Stimulated activated CD8-positive, alpha-beta memory T cell treated with anti-CD3 and anti-CD28 coated beads, Interleukin-7, amount 100 ng/mL, for 1 hour (primary cell): ENCODE measurements at places on chromosomes 13 and 19.
A peak's percentile ranks its signal among the peaks of the same experiment; 100 is the strongest.

DNA sequence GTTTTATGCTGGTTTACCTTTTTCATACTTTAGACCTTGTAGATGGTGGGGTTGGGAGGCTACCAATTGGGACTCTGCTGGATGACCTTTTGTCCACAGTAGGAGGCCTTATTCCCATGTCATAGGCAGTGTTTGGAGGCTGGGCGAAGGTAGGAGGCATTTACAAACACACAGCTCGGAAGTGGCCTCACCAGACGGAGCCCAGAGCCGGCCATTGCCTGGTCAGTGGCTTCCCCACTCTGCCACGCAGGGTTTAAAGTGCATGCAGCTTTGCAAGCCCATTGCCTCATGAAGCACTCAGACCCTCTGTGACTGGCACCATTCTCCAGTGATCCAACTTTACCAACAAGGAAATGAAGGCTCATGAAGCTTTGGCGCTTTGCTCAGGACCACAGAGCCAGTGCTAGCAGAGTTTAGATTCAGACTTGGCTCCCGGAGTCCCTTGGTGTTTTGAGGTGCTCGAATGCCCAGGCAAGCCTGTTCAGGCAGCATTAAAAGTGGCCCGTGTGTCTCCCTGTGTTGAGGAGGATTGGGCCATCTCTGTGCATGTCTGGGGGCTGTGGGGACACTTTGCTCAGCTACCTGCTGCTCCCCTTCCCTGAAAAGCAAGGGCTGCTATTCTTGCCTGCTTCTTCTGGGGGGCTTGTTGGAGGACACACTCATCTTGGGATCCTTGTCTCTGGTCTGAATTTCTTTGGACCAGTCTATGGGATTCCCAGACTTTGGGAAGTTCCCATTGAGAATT, 148.7 kb downstream of the ZNF536 start:
- DNase-seq: no peak

GRCh38 chr13:36345438-36346221, 564 bp downstream of the SPART start:
- DNase-seq: peak; percentile 10

GRCh38 chr13:91381371-91381770, 17.1 kb upstream of the GPC5 start:
- DNase-seq: no peak

- no peak for DNase-seq
These were observed 79.9 kb upstream of the GPC6 start for GRCh38 chr13:93146584-93147297.

GRCh38 chr13:96720446-96720845, 273.8 kb downstream of the OXGR1 start:
- no peak for DNase-seq

DNA sequence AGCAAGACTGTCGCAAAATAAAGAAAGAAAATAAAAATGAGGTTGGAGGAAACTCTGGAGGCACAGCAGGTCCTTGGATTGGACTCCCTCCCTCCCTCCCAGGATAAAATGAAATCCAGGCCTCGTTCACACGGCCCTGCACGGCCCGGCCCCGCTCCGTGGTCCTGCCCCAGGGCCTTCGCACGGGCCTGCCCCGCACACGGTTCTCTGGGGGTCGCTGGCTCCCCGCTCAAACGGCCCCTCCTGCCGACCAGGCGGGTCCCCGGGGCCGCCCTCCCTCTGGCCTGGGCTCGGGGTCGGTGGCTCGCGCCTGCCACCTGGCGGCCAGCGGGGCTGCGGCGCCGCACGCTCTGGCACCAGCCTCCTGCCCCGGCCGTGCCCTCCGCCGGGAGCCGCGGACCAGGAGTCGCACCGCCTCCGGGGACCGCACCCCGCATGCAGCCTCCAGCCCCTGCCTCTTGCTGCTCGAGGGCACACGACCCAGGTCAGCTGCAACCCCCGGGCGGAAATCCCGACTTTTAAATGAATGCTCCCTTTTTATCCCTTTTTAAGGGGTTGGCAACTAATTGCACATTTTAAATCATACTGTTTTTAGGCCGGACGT, 1.5 kb upstream of the WDR18 start:
- DNase-seq: peak; percentile 51

- no peak for DNase-seq
These were observed 4.3 kb upstream of the TMEM255B start for GRCh38 chr13:113754691-113755090.

DNA sequence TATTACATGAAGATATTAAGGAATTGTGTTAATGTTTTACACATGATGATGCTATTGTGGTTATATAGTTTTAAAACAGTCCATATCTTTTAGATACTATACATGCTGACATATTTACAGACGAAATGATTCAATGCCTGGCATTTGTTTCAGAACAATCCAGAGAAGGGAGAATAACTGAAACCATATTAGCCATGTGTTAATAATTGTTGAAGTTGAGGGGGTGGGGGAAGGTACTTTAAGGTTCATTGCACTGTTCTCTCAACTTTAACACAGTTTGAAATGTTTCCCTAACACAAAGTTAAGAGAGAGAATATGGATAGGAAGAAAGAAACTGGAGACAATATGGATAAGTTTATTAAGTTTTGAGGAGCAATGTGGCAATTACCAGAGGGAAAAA, 5.8 kb downstream of the CRYL1 start:
- DNase-seq: no peak

- DNase-seq: no peak
These were observed 38.1 kb downstream of the NUFIP1 start for GRCh38 chr13:44951184-44951583.

GRCh38 chr13:37608750-37609339, 10.3 kb upstream of the POSTN start:
- DNase-seq: no peak

GRCh38 chr13:26558074-26558805, 757 bp downstream of the WASF3 start:
- no peak for DNase-seq

DNA sequence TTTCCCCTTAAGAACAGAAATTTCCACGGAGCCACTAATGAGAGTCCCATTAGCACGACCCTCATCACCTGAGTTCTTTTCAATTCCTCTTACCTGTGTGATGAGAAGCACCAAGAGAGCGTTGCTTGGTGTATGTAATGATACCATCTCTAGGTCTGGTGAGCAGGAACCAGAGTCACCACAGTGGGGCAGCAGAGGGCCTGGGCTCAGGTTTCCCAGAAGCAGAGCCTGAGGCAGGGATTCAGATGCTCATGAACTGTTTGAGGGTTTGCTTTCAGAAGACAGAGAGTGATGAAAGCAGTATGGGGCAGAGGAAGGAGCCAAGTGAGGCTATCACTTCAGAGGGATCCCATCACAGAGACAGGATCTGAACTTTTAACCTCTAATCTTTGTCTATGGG, 3.1 kb upstream of the PTPRH start:
- DNase-seq: no peak

- no peak for DNase-seq
These were observed 24.8 kb upstream of the CEACAM21 start for GRCh38 chr19:41551212-41551610.

DNA sequence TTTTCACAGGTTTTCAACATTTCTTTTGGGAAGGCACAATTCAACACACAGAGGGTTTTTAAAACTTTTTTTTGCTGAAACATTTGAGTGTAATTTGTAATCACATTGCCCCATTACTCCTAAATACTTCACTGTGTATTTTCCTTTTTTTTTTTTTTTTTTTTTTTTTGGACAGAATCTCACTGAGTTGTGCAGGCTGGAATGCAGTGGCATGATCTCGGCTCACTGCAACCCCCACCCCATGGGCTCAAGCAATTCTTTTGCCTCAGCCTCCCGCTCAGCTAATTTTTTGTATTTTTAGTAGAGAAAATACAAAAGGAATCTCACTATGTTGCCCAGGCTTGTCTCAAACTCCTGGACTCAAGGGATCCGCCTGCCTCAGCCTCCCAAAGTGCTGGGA, 14.8 kb upstream of the DNAJC15 start:
- DNase-seq: no peak

- no peak for DNase-seq
These were observed 72.1 kb downstream of the KLF12 start for GRCh38 chr13:74061926-74062595.

DNA sequence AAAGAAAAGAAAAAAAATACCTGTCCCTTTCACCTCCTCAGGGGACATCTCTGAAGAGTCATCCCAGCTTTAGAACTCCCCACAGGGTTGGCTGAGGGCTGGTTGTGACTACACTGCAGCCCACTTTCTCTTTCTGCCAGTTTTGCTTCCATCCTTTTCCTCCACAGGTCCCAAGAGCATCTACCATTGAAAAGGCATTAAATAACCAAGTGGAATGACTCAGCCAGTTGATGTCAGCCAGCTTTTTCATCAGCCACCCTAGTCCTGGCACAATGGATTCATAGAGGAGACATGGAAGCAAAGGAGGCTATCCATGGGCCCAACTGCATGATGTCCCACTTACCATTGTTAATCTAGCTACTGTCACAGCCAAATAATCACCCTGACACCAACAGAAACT, 9.2 kb upstream of the RCBTB1 start:
- DNase-seq: no peak

GRCh38 chr13:40172878-40173277, 493.6 kb downstream of the FOXO1 start:
- no peak for DNase-seq

DNA sequence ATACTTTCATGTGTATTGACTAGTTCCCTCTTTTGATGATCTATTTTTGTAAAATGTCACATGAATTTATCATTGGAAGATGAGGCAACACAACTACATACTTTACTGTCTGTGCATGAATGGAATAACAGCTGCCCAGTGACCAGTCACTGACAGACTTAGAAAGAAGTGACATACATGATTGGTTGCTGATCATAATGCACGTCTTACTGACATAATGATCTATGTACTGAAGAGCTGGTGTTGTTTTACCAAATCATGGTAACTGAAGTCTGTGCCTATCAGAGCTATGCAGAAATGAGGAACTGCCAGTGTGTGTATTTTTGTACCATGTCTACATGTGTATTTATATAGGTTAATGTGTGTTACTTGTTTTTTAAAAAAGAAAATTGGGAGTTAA, 26.5 kb downstream of the GPR18 start:
- DNase-seq: no peak

GRCh38 chr13:67967031-67967430, 736.9 kb upstream of the PCDH9 start:
- DNase-seq: no peak
